ENCODE measurements at places on chromosomes 3 and 15.

DNA sequence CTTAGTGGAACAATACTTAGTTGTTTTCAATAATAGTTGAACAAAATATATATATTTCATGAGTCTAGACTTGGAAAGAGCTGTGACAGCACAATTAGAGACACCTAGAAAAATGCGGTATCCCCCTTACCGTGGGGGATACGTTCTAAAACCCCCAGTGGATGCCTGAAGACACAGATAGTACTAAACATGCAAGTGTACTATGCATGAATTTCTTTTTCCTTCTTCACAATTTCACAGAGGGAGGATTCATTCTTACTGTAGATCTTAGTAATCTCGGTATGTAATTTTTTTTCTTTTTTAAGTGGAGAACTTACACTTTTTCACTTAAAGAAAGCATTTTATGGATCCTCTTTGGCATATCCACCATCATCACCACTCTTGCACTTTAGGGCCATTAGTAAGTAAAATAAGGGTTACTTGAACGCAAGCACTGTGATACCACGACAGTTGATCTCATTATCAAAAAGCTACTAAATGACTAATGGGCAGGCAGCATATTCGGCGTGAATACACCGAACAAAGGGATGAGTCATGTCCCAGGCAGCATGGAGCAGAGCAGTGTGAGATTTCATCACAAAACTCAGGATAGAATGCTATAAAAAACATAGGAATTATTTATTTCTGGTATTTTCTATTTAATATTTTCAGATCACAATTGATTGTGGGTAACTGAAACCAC lies 72.3 kb upstream of the ZNF280D start:
- no peak for DNase-seq

GRCh38 chr15:70882361-70882760 lies 9.9 kb downstream of the THAP10 start:
- DNase-seq, result no peak

- DNase-seq, result no peak
Observed at GRCh38 chr15:69758291-69758771, 305.7 kb downstream of the RPLP1 start.

GRCh38 chr3:129004639-129005295 lies 3.7 kb downstream of the EFCC1 start:
- DNase-seq, result no peak

- no peak for DNase-seq
Observed at GRCh38 chr3:113193719-113194118, 17.6 kb upstream of the BOC start.

GRCh38 chr3:179021119-179021903 lies 50.3 kb downstream of the ZMAT3 start:
- no peak for DNase-seq

- no peak for DNase-seq
Observed at GRCh38 chr3:122060040-122060698, 5.0 kb downstream of the CD86 start.

- no peak for DNase-seq
Observed at GRCh38 chr3:143063018-143063417, 56.6 kb upstream of the CHST2 start.

DNA sequence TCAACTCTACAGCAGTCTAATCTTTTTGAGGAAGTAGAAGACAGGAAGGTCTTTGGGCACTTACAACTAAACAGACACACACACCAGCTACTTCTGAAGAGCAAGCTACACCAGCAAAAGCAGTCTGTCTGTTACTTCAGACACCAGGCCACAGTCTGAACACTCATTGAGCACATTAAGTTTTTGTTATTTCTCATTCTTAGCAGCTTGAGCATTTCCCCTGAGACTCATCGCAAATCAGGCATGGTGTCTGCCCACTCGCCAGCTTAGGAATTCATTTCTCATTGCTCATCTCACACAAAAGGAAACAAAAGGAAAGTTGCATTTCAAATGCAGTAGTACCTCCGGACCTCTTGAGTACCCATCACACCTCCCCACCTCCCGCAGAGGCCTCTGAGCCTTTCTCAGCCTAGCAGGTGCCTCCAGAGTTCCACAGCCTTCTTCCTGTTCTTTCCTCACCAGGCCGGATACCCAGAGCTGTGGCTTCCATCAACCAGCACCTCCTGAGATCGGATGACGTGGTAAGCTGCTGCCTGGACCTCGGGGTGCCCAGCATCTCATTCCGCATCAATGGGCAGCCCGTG lies 302.0 kb downstream of the RYR3 start:
- no peak for DNase-seq
